Activated CD4-positive, alpha-beta T cell treated with anti-CD3 and anti-CD28 coated beads, Interleukin-2, amount 10 ng/mL, durations not matched to agents 24 days and 14 days (primary cell): ENCODE measurements at places on chromosomes 16 and 17. TPM values are rescaled to one million over a fixed set of nuclear protein-coding genes. Genes with fewer than 3 reads are reported as not detected.

The CCDC92B gene
- total RNA-seq: 0.14 TPM in 2 replicates

- H3K36me3 ChIP-seq: no peaks in the 10 kb centered on the region
- peaks cover 18% of the 10 kb centered on the region for H3K27me3 ChIP-seq
- no peak overlapping the region for H3K4me3 ChIP-seq
- DNase-seq: no peak
- peaks cover 5% of the 10 kb centered on the region for H3K4me1 ChIP-seq
- H3K27ac ChIP-seq: no peak overlapping the region
Measured at GRCh38 chr17:31838636-31839225, 20.3 kb downstream of the COPRS start.

The CBX2 gene
- 7.5 and 8.2 TPM in 2 replicates for total RNA-seq

The STH gene
- not detected in 2 replicates for total RNA-seq

- H3K27me3 ChIP-seq: no peaks in the 10 kb centered on the region
- DNase-seq: peak; percentile 36
- H3K27ac ChIP-seq: no peak overlapping the region
- H3K36me3 ChIP-seq: no peaks in the 10 kb centered on the region
Measured at GRCh38 chr16:86248310-86248905, 261.9 kb upstream of the FOXF1 start.

The ADGRG1 gene
- 3.8 and 4.8 TPM in 2 replicates for total RNA-seq
